Right hindlimb (tissue), 1 donor: ENCODE measurements at places on chromosomes 4 and X.

- DNase-seq: peak; percentile 83
These were observed 4.5 kb upstream of the NKX1-1 start for GRCh38 chr4:1410491-1411325.

DNA sequence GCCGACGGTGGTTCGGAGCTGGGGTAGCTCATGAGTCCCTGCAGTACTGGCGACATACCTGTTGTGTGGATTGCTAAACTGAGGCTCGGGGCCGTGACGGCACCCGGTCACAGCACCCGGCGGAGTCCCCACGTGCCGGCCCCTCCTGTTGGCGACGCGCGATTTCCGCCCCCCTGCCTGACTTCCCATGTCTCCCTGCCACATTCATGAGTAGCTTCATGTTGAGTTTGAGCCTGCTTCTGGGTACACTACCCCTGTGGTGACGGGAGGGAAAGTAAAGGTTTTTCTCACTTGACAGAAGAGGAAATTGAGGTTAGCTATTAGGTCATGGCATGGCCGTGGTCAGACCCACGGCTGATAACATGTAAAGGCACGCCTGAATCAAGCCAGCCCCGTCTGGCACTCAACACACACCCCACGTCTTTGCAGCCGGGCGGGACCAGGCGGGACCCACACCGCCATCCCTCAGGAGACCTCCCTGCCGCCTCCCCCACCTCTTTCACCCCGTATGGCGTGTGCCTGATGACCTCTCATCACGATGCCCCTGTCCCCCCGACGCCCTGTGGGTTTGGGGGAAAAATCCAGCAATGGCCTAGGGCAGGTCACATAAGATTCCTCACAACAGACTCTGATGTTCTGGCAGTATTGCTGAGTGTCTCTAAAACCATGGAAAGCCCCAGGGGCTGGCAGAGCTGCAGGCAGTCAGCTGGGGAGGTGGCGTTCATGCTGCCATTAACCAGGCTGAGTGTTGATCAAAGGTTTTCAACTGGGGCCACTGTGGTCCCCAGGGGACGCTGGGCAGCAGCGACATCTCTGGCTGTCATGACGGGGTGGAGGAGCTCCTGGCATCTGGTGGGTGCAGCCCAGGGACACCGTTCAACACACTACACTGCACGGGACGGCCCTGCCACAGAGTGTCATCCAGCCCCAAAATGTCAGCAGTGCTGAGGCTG lies 29.2 kb downstream of the P2RY8 start:
- DNase-seq: no peak

GRCh38 chr4:148116264-148116663 lies 325.9 kb downstream of the NR3C2 start:
- peak; percentile 26 for DNase-seq

- no peak for DNase-seq
These were observed 129.0 kb downstream of the C4orf51 start for GRCh38 chr4:145808848-145809512.

DNA sequence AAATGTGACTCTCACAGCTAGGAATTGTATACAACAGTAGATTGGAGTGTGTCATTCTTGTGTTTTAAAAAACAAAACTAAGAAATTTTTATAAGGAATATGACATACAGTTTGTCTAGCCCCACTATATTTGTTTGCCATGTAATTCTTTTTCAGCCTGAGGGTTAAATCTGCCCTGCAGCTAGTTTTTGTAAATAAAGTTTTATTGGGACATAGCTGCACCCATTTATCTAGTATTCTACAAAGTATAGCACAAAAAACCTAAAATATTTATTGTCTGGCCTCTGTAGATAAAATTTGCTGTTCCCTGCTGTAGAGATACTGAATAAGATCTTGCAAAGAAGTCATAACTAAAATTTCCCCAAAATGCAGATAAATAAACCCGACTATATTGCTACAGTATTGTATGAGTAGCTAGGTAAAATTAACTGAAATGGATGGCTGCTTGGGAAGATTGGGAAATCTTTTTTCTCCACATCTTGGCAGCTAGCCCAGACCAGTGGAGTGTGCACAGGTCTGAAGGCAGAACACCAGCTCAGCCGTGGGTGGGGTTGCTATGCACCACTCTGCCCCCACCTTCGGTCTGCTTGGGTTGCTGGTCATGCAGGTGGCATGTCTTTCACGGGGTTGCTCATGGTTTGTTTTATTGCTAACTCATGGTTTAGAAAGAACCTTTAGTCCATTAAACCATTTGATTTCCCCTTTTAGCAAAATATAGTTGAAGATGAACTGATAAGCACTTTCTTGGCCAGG lies 127.9 kb downstream of the KLHL8 start:
- no peak for DNase-seq

DNA sequence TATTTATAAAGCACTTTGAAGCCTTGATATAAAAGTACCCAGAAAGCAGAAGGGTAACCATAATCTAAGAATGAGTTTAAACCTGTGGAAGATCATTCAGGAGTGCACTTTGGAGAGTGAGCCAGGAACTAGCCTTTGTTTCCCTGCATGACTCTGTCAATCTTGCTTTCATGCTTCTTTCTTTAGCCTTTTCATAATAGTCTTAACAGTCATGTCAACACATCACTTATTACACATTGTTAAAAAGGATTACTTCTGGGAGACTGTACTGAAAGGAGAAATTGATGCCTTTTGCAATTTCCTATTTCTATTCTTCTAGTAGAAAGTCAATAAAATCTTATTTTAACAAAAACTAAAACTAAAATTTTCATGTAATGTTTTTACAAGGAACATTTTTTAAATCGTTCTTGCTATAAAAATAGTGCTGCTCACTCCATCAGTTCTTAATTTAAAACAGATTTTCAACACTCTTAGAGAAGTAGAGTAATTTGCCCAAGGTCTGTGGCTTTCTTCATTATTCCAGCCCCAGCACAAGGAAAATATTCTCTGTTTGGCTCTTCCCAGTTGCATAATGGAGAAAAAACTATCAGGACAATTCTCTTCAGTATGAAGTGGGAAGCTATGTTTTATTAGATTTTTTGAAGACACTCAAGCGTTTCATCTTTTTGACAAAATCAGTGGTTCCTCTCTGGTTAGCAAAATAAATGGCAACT lies 35.4 kb upstream of the SPP1 start:
- no peak for DNase-seq

GRCh38 chr4:139704915-139705485 lies 39.4 kb downstream of the MGST2 start:
- no peak for DNase-seq

GRCh38 chrX:68403038-68403437 lies 30.3 kb downstream of the OPHN1 start:
- DNase-seq: no peak

DNA sequence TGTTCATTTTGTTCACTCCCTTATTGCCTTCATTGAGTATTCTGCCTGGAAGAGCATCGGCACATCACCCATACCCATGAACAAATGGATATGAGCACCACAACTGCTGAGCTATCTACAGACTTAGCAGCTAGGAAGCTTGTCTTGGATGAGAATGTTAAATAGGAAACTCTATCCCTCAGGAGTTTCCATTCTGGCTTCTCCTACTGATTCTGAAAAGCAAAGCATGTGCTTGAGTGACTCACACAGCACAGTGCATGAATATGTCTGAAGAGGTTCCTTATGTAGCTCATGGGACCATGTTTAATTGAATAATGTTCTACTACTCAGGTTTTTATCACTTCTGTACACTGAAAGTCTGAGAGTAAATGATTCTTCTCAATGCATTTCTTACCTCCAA lies 57.3 kb upstream of the MXRA5 start:
- DNase-seq: no peak

DNA sequence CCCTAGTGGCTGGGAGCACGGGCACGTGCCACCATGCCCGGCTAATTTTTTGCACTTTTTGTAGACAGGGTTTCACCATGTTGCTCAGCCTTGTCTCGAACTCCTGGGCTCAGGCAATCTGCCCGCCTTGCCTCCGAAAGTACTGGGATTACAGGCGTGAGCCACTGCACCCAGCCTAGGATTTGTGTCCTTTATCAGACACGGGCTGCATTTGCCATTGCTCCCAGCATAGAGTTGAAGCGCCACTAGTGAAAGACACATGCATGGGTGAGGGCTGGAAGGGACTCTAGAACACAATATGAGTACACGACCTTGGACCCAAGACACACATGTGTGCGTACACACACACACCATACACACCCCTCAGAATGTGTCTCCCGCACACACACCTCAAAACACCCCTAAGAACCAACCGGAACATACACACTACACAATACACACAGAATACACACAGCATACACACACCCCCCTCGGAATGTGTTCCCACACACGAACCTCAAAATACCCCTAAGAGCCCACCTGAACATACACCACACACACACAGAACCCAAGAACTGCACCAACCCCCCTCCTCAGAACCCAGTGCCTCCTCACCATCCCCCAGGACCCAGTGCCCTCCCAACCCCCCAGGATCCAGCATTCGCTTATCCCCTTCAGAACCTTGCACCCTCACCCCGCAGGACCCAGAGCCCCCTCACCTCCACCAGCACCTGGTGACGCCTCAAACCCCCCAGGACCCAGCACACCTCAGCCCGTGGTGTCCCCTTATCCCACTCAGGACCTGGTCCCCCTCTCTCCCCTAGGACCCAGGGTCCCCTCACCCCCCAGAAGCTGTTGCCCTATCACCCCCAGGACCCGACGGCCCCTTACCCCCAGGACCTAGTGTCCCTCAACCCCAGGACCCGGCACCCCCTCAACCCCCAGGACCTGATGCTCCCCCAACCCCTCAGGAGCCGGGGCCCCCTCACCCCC lies 1.0 kb downstream of the TNIP2 start:
- DNase-seq: no peak

DNA sequence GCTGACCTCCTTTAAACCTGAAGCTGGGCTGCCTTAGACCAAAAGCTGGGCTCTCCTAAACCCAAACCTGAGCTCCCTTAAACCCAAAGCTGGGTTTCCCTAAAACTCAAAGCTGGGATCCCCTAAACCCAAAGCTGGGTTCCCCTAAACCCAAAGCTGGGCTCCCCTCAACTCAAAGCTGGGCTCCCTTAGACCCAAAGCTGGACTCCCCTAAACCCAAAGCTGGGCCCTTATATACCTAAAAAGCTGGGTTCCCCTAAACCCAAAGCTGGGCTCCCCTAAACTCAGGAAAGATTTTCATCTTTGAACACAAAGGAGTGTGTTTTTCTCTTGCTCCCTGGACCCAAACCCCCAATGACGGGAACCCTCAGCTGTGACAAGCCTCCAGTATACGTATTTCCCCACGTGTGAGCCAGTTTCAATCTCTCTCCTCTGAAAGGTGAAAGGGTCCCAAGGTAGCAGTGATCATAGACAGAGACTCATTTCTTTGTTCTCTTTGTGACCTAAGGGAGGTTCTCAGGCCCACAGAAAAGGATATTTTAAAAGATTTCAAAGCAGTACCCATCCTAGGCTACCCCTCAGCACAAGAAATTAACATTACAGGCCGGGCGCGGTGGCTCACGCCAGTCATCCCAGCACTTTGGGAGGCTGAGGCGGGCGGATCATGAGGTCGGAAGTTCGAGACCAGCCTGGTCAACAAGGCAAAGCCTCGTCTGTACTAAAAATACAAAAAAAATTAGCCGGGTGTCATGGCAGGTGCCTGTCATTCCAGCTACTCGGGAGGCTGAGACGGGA lies 31.3 kb upstream of the ASMTL start:
- DNase-seq: no peak

DNA sequence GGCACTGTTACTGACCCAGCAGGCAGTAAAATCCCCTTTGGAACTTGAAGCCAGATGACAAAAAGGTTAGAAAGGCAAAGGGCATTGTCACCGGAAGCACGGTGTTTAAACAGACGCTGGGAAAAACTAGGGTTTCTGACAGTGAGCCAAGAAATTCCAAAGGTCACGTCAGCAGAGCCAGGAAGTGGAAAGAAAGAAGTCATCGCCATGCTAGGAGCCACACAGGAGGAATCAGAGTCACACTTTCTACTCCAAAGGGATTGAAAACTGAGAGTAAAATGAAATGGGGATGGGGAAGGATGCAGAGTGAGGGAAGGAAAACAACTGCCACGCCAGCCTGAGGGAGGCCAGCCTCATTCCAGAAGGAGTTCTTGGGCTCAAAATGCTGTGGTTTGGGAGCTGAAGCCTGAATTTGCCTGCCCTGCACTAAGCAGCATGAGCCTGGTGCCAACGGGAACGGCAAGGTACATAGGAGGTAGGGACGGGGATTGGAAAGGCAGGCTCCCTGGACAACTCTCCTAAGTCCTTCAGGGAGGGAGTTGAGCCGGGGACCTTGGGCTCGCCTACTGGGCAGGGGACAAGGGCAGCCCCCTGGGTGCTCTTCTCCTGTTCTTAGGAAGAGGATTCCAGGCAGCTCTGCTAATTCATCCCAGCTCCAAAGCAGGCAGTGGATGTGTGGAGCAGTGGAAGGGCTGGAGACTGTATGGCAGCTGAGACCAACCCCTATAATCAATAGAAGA lies 66.8 kb downstream of the SOWAHB start:
- peak; percentile 49 for DNase-seq

GRCh38 chr4:76822303-76822702 lies 75.6 kb downstream of the SOWAHB start:
- peak; percentile 34 for DNase-seq

- no peak for DNase-seq
These were observed 1.1 kb downstream of the CDKL2 start for GRCh38 chr4:75629239-75629638.

DNA sequence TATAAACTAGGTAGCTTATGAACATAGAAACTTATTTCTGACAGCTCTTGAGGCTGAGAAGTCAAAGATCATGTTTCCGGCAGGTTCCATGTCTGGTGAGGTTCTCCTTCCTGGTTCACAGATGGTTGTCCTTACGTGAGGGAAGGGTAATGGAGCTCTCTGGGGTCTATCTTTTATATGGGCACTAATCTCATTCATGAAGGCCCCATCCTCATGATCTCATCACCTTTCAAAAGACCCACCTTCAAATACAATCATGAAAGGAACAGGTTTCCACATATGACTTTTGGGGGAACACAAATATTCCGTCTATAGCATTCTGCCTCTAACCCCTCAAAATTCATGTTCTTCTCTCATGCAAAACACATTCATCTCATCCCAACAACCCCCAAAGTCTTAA lies 264.7 kb downstream of the PTTG2 start:
- no peak for DNase-seq

DNA sequence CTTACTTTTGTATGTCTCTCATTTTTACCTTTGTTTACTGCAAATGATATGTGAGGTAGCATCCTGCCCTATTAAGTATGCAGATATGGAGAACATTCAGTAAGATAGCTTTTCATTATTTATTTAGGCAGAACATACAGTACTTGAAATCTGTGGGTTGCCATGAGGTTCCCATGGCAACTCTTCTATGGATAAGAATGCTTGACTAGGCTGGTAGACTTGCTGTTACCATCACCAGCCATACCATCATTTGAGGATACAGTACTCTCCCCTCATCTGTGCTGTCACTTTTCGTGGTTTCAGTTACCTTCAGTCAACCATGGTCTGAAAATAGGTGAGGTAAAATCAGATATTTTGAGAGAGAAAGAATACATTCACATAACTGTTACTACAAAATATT lies 56.7 kb downstream of the NAF1 start:
- DNase-seq: no peak

DNA sequence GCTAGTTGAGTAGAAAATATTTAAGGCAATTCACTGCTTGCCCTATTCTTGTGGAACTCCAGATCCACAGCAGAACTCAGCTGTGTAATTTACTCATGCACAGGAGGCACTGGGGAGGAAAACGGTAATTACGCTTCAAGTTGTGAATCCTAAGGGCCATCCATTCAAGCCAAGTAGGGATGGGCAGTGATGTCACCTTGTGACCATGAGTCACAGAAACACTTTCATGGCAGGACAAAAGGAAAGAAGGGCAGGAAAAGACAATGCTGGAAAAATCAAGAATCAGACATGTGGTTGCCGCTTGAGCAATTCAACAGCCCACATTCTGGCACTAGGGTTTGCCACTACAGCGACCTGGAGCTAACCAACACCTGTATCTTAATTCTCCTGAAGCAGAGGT lies 1.4 kb downstream of the PAQR3 start:
- no peak for DNase-seq
